Mesendoderm (in vitro differentiated cells): ENCODE measurements at places on chromosomes 2 and 18.

- DNase-seq: no peak
Measured at GRCh38 chr2:207437524-207438143, 92.1 kb upstream of the CREB1 start.

DNA sequence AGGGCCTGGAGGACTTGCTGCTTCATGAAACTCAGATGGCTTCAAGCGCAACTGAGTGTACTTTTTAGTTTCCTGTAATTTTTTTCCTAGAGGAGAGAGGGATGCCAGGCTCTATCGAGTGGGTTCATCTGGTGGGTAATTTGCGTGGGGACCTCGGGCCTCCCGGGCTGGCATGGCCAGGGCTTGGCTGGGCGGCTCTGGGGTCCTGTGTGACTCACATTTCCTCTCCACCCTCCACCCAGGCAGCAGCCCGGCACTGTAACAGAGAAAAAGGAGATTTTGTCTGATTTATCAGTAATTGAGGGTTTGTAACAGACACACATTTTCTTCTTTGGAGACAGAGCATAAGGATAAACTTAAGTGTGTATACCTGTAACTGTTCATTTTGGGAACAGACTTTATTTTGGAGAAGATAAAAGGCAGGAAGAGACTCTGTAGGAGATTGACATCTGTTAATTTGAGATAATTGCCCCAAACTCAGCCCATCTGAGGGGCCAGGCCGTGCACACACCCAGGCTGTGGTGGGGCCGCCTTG, 64.3 kb downstream of the NFATC1 start:
- DNase-seq: no peak

- DNase-seq: peak; percentile 31
Measured at GRCh38 chr2:142140434-142140845, 9.6 kb upstream of the LRP1B start.

DNA sequence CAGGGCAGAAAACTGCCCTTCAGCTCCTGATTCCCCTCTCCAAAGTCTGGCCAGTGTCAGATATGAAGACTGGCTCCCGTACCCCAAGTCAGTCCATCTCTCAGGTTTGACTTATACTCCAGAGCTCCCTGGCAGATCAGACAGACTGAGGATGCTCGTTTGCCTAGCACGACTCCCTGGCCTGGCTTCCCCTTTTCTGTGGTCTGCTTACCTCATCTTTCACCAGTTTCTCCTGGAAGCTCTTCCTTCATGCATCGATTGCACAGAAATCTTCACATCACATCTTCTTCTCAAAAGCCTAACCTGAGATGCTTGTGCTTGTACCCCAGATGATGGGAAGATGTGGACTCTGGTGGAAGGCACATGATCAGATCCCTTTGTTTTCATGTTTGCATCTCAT, 387.9 kb upstream of the POU3F3 start:
- DNase-seq: no peak

DNA sequence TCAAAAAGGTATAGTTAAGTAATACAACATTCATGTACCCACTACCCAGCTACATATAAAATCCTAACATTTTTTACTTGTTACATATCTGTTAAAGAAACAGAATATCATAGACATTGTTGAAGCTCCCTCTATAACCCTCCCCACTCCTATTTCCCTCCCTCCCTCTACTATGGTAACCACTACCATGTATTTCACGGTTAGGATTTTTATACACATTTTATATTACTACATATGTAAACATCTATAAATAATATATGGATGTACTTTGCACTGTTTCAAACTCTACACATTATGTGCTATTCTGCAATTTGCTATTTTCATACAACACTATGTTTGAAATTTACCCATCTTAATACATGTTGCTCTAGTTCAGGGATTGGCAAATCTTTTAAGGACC, 36.3 kb downstream of the THOC1 start:
- DNase-seq: no peak

DNA sequence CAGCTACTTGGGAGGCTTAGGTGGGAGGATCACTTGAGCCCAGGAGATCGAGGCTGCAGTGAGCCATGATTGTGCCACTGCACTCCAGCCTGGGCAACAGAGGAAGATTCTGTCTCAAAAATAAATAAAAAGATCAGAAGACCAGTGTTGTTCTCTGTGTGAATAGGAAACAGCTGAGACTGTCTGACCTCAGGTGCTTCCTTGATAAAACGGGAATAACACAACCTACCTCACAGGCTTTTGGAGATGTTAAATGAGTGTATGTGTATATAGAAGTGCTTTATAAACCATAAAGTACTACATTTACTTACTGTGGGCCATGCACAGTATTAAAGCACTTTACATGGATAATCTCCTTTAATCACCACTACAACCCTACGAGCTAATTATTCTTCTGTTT, 9.9 kb upstream of the CETN1 start:
- no peak for DNase-seq

- DNase-seq: no peak
Measured at GRCh38 chr18:12086249-12086648, 7.4 kb upstream of the ANKRD62 start.

DNA sequence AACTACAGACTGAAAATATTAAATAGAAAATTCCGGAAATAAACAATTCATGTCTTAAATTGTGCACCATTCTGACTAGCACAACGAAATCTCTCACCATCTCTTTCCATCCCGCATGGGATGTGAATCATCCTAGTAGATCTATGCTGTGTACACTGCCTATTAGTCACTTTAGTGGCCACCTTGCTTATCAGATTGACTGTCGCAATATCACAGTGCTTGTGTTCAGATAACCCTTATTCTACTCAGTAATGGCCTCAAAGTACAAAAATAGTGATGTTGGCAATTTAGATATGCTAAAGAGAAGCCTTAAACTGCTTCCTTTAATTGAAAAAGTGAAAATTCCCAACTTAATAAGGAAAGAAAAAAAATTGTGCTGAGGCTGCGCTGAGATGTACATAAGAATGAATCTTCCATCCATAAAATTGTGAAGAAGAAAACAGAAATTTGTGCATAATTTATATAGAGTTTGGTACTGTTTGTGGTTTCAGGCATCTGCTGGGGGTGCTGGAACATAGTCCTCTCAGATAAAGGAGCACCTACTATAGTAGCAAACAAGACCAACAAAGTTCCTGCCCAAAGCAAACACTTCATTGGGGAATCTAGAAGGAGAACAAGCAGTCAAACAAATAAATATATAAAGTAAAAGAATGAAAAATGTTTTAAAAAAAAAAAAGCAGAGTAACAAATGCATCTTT, 12.0 kb downstream of the PSMD1 start:
- no peak for DNase-seq

GRCh38 chr2:135037831-135038230, 9.4 kb downstream of the MAP3K19 start:
- DNase-seq: no peak

DNA sequence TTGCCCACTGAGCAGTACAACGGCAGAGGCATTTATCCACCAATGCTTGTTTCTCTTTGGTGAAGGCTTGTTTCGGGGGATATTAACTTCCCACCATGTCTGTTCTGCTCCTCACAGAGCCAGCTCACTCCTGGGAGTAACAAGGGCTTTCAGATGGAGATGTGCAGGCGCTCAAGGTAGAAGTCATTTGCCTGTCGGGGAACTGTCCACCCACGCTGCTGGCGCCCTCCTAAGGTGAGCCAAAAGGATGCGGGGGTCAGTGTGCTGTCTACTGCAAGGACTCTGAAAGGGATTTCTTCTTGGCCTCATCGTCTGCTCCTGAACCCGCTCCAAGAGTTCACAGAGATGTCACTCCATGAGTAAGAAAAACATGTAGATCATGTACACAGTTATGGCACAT, 57.0 kb upstream of the CYRIA start:
- DNase-seq: peak; percentile 30

GRCh38 chr2:145108361-145108778, 588.5 kb upstream of the ZEB2 start:
- no peak for DNase-seq

DNA sequence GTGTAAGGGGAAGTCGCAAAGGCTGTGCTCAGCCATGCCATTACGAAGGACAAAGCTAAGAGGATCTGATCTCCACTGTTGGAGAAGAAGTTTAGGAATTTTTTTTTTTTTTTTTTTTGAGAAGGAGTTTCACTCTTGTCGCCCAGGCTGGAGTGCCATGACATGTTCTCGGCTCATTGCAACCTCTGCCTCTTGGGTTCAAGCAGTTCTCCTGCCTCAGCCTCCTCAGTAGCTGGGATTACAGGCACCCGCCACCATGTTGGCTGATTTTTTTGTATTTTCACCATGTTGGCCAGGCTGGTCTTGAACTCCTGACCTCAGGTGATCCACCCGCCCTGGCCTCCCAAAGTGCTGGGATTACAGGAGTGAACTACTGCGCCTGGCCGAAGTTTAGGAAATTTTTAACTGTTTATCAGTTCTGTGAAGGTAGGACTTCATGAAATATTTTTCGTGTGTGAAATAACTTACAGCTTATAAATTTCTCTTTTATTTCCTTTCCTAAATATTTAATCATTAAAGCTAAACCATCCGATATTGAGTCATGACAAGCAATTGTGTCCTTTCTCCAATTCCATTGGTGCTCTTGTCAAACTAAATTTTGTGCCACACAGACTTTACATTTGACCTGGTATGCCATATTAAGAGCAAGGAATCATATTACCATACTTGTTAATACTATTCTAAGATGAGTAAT, 22.2 kb downstream of the DDX1 start:
- no peak for DNase-seq

- DNase-seq: no peak
Measured at GRCh38 chr2:37631698-37632097, 39.7 kb downstream of the CDC42EP3 start.

DNA sequence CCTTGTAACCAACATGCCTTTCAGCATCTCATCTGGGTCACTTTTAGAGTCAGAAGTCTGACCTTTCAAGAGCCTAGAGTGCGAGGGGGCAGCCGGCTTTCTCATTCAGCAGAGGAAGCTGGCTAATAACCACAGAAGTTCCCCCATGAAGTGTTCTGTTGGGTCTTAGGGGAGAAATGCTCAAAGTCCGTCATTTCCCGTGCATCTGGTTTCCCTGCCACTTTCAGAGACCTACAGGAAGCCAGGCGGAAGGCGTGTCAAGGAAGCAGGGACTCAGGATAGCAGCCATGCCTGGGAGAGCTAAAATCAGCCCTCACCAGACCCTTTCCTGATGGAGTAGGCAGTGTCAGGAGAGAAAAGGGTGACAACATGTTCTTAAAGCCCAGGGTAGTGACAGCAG, 301.8 kb upstream of the ID2 start:
- DNase-seq: no peak

DNA sequence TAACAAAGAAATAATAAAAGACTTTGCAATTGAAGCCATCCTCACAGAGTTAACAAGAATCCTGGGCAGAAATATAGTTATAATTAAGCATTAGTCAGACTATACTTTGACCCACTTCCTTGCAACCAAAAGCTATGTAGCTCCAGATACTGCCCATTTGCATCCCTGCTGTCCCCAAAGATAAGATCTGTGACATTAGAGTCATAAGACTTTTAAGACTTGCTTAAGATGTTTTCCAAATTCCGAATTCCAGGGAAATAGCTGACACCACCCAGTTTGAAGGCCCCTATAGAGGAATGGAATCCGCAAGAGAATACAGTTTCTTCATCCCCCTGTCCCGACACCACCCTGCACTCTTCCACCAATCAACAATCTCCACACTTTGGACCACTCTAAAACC, 69.5 kb upstream of the TLK1 start:
- peak; percentile 61 for DNase-seq

DNA sequence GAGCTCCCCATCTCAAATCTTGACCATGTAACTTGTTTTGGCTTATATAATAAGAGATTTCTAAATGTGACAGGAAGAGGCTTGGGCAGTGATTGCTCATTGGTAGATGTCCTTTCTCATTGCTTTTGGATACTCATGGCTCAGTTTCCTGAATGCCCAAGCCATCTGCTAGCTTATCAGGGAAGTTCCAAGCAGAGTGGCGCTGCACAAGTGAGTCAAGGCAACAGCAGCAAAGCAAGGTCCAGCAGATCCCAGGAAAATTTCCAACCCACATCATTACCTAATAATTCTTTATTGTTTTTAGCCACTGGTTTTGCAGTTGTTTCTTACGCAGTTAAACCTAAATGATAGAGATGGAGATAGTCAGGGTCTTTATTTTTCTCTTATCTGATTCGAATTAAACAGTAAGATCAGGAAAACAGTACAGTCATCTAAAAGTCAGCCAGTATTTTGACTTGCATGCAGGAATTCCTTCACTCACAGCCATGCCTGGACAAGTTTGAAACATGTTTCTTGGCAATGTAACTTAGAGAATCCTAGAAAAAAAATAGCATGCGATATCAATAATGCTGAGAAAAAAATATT, 349.7 kb upstream of the TMEFF2 start:
- DNase-seq: no peak

DNA sequence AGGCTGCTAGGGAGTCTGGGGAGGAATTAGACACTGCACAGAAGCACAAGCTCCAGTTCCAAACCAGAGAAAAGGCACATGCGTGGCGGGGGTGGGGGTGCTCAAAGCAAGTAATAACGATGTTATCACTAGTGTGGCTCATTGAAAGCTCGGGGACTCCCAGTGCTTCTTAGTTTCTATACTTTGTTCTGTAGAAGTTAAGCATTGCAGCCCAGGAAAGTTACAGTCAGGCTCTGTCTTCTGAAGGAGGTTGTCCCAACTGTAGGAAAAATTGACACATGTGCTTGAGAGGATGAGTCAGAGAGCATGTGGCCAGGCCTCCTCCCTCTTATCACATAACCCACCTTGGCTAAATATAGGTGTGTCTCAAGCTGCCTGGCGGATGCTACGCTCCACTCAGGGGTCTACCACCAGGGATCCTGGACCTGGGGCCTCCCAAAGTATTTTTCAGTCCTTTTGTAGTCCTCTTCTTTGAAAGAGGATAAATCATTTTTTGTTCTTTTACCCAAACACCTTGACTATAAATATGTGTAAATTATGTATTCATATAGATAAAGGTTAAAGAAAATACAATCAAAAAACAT, 3.8 kb downstream of the GALNT5 start:
- DNase-seq: peak; percentile 12

DNA sequence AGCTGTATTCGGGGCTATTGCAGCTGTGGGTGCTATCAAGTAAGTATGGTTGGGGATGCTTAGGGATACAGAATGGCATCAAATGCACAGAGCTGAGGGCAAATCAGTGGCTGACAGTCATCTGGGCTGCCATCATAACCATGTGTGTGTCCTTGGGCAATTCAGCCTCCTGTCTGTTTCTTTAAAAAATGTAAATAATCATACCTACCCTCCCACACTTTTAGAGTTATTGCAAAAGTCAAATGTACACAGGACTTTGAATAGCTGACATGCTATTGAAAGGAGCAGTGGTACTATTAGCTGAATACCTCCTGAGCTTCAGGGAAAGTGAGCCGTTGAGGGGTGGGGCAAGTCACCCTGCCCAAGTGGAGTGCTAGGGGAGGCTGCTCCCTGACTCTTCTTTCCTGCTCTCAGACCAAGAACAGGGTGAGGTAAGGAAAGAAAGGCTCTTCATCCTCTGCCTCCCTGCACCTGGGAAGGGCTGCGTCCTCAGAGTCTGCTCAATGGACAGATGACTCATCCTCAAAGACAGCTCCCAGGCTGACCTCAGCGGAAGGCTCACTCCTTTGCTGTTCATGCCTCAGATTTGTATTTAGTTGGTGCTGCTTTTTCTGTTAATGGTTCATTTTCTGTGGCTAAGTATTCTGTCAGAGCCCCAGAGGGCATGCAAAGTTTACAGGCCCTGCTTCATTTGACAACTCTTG, 54.9 kb upstream of the BZW1 start:
- peak; percentile 32 for DNase-seq
